ENCODE measurements at places on chromosomes 6 and 20.

DNA sequence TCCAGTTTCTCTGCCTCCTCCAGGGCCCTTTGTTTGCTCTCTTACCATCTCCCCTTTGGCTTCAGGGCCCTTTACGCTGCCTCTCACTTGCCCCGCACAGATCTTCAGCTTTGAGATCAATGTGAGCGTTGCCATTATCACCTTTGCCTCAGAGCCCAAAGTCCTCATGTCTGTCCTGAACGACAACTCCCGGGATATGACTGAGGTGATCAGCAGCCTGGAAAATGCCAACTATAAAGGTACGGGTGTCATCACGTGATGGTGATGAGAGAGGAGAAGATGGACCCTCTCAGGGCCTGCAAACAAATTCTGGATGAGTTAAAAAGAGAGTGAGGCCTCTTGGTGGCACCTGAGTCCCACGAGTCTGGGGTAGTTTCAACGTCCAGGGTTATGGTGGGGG is 8.3 kb downstream of the C2 start:
- DNase-seq: no peak

- no peak for DNase-seq
These were observed 5.5 kb downstream of the IRF4 start for GRCh38 chr6:397056-397455.

GRCh38 chr6:159117563-159117962 is 51.6 kb upstream of the FNDC1 start:
- DNase-seq: no peak

DNA sequence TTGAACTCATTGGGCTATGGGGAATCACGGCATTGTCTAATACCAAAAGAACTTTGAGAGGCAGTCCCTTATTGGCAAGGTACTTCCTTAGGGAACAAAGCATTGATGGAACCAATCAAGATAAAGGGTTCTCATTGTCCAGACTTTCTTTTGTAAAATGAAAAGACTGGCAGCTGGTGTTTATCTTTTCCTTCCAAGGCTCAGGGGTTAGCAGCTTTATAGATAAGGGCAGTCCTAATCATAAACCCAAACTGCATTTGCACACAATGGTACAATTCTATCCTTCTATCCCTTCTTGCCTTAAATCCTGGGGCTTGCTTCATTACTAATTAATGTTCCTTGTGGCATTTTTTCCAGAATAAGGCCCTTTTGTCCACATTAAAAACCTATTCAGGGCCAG is 28.6 kb downstream of the CDK19 start:
- DNase-seq: no peak

GRCh38 chr6:14375930-14376329 is 258.4 kb downstream of the CD83 start:
- DNase-seq: no peak

DNA sequence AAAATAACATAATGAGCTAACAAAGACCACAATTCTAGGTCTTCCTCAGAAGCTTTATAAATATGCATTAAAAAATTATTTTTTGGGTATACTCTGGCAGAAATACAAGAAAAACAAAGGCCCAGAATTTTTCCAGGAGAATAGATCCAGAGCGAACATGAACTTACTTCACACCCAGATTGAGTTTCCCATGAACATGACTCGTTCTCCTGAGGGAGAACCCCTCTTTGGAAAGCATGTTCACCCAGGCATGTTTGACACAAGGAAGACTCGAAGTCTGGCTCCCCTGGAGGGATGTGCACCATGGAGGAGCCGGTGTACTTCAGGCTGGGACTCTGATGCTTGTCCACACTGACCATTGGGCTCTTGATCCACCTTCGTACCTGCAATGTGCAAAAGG is 56.1 kb downstream of the SGK1 start:
- no peak for DNase-seq

GRCh38 chr20:11261533-11262000 is 587.8 kb upstream of the JAG1 start:
- DNase-seq: no peak

GRCh38 chr6:19752746-19753145 is 84.4 kb upstream of the ID4 start:
- DNase-seq: no peak

GRCh38 chr6:111361648-111362047 is 121.4 kb downstream of the REV3L start:
- no peak for DNase-seq

DNA sequence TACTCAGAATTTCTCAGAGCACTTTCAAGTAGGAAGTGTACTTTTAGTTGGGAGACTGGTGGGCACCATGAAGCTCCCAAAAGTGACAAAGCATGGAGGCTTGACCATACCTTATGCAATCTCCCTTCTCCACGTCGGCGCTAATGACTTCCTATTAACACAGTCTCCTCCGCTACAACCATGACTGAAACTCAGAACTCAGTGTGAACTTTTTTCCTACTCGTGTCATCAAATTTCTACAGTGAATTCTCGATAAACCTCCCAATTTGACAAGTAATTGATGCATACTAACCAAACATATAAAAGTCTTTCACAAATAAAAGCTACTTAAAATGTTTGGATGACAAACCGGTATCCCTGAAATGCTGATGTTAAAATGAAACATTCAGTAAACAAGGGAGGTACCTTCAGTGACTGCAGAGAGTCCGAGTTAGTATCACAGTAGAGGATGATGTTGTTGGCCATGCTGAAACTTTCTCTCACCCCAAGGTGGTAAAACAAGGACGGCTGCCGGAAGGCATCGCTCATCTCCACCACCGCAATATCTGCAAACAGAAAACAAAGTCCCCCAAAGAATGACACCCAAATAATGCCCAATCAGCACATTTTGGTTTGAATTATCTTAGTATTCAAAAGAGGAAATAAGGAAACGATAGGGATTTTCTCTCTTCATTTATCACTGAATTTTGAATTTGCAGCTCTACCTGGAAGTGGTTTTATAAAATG is 72.1 kb downstream of the MAP3K5 start:
- peak; percentile 38 for DNase-seq

DNA sequence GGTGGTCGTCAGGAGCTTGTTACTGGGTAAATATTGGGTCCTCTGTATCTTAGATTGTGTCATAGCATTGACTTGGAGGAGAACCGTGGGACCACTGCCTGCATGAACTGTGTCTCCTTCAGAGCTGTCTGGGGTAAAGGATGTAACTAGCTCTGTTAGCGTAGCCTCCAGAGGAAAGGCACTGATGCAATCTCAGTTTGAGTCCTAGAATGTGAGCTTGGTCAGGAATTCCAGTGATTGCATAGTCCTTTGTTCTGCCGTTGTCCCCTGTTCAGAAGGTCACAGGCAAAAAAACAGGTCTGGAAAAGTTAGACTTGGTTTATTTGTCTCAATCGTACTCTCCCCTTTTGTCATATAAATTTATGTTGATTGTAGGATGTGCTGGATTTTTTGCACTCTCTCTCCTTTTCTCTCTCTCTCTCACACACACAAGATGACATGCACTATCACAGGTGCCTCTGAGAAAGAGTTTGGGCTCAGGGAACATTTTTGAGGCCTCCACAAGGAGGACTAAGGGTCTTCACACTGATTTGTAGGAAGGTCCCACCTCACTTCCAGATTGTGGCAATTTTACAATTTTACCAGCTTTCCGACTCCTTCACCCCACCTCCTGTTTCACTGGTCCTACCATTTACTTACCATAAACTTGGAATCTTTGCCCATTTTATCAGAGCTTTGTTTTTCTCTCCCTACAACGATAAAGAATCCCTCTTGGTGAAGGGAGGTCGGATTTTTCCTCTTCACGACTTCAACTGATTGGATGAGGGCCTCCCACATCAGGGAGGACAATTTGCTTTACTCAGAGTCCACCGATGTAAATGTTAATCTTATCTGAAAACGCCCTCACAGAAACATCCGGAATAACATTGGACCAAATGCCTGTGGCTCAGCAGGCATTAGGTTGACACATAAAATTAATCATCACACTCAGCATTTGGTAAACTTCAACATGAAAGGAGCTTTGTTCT is 7.0 kb upstream of the DACT2 start:
- DNase-seq: no peak

DNA sequence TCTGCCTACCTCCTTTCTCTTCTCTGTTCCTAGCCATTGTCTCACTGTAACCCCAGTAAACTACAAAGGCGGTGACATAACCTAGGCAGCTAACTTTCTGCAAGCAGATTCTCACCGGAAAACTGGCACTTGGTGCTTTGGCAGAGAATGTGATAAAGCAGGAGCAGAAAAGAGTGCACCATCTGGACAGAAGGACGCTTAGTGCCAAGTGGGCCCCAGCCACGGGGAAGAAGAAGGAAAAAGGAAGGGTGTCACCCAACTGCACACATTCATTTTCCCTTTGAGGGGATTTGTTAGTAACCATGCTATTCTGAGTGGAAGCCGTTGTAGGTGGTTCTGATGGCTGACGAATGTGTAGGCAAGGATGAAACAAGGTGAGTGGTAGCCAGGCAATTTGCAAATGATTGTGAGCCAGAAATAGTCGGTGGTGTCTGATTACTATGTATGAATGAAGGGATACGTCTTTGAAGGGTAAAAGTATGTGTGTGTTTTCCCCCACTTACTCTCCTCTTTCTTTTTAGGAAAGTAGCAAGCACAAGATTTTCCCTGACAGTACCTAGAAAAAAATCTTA is 148.3 kb upstream of the STXBP5 start:
- DNase-seq: no peak

DNA sequence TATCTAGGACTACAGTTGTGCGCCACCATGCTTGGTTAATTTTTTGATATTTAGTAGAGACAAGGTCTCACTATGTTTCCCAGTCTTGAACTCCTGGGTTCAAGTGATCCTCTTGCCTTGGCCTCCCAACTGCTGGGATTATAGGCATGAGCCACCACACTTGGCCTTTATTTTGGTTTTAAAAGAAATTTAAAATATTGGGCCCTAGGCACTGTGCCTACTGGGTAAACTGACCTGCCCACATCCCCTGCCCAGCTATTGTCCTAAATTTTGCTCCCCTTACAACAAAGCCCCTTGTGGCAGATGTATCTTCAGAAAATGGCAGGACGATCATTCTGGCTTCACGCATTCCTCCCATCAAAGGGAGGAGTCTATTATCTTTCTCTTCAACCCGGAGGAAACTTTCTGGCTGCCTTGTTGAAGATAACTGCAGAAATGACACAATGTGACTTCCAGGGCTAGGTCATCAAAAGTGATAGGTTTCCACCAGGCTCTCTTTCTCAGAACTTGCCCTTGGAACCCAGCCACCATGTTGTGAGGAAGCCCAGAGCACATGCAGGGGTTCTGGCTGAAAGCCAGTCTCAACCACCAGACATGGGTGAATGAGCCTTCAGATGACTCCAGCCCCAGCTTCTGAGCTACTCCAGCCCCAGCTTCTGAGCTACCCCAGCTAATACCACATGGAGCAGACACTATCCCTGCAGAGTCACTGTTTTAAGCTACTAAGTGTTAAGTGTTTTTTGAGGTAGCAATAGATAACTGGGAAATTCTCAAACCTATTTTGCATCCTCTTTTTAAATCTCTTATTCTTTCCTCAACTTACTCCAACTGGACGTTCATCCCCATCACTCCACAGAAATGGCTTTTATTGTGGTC is 4.6 kb upstream of the GUCA1B start:
- DNase-seq: no peak

- no peak for DNase-seq
These were observed 103.8 kb upstream of the ARMC2 start for GRCh38 chr6:108744244-108744972.

- no peak for DNase-seq
These were observed 19.4 kb upstream of the LRFN2 start for GRCh38 chr6:40606526-40606925.

DNA sequence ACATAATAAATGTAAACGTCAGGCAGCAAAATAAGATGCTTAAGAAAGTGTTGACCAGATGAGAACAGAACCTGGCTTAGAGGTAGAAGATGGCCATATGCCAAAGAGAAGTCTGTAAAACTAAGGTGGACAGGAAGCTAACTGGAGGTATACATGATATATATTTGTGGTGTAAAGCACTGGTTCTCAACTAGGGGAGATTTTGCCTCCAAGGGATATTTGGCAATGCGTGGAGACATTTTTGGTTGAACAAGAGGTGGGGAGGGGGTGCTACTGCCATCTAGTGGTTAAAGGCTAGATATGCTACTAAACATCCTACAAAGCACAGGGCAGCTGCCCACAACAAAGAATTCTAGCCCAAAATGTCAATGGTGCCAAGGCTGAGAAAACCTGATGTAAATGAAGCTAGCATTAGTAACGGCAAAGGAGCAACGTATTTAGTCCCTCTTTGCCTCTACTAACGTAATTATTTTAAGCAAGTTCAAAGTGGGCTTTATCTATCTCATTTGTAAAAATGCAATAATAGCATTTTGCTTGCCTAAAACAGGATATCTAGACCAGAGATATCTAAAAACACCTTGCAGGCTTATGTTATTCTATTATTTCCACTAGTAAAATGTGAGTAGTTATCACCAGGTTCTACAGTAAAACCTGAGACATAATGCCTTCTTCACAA is 182.6 kb downstream of the RNGTT start:
- peak; percentile 6 for DNase-seq

DNA sequence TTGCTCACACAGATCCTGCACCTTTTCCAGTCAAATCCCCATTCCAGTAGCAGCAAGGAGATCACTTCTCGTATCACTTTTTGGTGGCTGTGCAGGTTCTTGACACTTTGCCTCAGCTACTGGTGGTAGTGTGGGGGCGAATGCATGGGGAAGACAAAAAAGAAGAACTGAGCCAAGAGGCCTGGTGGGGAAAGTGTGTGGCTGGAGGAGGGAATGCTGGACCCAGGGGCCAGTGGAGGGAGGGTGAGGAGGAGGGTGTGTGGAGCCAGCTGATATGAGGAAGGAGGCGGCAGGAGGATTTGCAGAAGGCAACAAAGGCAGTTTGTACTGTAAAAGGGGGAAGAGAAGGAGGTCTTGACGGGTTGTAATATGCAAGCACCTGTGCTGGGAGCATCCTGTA is 15.7 kb upstream of the HLA-C start:
- DNase-seq: no peak

Measured in GM20000 (cell line).